Astrocyte of the spinal cord (primary cell): ENCODE measurements at places on chromosomes 6 and 20.

- no peak for DNase-seq
Measured at GRCh38 chr6:35507221-35507620, 5.5 kb downstream of the TULP1 start.

DNA sequence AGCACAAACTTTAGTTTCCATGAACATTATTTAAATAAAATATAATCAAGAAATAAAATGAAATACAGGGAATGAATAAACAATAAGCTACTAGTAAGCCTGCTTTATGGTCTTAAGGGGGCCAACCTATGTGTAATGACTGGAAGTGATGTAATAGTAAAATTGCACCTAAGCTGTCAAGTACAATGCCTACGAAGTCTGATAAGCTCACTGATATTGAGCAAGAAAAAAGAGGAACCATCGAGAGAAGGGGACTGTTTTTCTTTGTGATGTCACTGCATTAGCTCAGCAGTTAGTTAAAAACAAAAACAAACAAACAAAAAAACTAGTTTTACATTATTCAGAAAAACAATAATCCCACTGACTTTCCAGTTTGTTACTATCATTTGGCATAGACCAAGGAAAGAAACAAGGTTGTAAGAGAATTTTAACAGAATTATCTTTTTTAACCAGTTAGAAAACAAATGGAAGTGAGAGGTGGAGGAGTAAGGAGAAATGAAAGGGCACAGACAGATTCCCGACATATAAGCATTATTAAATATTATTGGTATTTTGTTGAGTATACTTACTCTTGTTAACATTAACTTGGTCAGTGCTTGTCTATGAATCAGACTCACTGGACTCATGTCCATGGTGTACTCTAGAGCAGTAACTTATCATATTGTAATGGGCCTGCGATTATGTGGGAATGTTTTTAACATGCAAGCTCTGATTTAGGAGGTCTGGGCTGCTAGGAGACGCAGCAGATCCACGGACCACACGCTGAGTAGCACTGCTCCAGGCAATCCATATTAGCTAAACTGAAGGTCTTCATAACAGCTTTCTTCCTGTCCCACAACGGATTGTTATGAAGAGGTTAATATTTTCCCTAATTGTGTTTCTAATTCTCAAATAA lies 99.6 kb upstream of the HMGCLL1 start:
- DNase-seq = peak; percentile 40

GRCh38 chr20:22861231-22861980 lies 173.7 kb upstream of the SSTR4 start:
- DNase-seq = no peak

DNA sequence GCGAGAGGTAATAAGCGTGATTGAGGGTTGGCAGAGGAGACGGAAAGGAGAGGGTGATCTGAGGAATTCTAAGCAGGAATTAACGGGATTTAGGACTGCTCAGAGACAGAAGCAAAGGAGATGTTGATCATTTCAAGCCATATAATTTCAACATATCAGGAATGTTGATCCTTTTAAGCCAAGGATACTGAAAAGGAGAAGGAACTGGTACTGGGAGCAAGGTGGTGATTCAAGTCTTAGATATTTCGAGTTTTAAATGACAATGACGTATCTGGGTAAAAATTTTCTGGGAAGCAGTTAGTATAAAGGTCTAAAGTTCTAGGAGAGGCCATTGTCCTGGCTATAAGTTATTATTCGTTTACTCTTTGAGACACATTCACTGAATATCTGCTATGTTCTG lies 91.3 kb upstream of the OGFRL1 start:
- DNase-seq = peak; percentile 8

DNA sequence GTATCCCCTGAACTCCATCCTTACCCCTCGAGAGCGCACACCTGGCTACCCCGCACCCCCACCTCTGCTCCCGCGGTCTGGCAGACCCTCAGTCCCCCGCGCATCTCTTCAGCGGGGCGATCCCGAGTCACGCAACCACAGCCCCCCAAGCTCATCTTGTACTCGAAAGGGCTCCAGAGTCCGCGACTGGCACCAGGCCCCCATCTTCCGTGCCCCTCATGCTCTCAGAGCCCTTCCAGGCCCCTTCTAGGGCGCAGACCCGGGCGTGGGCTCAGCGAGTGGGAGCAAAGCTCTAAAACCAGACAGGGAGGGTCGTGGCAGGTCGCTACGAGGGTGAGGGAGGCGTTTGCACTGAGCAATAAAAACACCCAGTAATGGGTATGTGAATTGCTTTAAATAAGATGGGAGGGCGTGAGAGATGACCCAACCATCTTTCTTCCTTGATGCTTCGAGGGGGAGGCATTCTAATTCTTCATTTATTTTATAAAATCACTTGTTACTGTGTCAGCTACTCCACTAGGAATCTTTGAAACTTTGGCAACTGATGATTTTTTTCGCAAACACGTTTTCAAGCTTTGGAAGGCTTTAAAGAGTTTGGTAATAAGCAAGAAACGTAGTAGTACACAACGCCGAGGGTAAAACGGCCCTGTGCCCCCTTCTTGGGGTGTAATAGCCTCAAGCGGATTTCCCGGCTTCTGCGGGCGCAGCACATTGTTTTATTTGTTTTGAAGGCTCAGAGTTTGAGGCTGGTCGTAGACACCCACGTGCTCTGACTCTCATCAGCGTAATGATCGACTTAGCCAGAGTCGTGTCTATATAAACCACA lies 42.6 kb upstream of the SUPT3H start:
- DNase-seq = peak; percentile 84

- no peak for DNase-seq
Measured at GRCh38 chr6:135970750-135971149, 119.2 kb downstream of the PDE7B start.

GRCh38 chr6:112372226-112372806 lies 25.2 kb downstream of the RFPL4B start:
- peak; percentile 47 for DNase-seq

GRCh38 chr6:72324591-72324990 lies 297.3 kb upstream of the KCNQ5 start:
- no peak for DNase-seq

GRCh38 chr20:8218861-8219260 lies 86.8 kb downstream of the PLCB1 start:
- DNase-seq = peak; percentile 87

- peak; percentile 3 for DNase-seq
Measured at GRCh38 chr20:59657459-59658046, 53.2 kb downstream of the PHACTR3 start.

- no peak for DNase-seq
Measured at GRCh38 chr20:31934968-31935764, 16.7 kb downstream of the PDRG1 start.

- DNase-seq = peak; percentile 83
Measured at GRCh38 chr6:147203311-147204059, 732 bp upstream of the STXBP5 start.

DNA sequence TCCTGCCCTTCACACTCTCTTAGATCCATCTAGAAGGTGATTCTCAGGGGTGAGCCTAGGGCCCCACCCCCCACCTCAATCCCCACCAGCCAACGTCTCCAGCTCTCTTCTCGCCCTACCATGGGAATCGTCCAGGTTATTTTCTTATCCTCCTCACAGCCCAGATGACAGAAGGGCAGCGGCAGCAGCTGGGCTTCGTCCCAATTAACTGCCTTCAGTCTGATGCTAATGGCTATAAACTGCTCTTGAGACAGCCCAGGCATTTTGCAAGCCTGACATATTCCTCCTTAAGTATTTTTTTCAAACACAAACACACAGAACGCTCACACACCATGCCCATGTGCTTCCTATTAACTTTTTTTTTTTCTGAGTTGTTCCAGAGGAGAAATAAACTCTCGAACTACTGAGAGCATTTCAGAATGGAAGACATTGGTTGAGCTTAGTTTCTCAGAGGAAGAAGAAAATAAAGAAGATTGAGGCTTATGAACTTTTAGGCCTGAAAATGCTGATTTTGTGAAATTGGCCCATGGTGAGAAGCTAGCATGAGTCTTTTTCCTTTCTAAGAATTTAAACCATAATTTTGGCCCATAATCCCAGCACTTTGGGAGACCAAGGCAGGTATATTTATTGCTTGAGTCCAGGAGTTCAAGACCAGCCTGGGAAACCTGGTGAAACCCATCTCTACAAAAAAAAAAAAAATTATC lies 124.6 kb downstream of the EYA2 start:
- peak; percentile 36 for DNase-seq

GRCh38 chr6:163384510-163384909 lies 30.0 kb upstream of the QKI start:
- DNase-seq = no peak

DNA sequence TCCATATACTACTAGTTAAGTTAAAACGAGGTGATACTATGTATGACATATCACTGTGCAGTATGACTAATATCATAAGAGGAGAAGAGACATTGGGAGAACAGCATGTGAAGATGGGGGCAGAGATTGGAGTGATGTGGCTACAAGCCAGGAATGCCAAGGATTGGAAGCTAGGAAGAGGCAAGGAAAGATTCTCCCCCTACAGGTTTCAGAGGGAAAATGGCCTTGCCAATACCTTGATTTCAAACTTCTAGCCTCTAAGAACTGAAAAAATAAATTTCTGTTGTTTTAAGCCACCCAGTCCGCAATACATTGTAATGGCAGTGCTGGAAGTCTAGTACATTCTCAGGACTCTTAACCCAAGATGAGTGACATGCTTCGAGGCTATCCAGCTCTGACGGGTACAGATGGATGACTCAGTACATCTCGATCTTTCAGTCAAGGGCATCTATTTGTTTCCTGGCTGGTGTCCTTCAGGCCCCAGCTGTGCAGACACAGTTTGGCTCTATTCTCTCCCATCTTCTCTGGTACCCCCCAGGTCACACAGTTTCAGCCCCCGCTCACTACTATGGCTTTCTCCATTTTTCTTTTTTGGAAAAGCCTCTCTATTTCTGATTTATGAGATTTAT lies 55.5 kb upstream of the THEMIS start:
- DNase-seq = no peak

- no peak for DNase-seq
Measured at GRCh38 chr6:70285201-70285600, 17.7 kb downstream of the COL9A1 start.

- DNase-seq = peak; percentile 47
Measured at GRCh38 chr20:50918403-50918802, 12.8 kb downstream of the ADNP start.

DNA sequence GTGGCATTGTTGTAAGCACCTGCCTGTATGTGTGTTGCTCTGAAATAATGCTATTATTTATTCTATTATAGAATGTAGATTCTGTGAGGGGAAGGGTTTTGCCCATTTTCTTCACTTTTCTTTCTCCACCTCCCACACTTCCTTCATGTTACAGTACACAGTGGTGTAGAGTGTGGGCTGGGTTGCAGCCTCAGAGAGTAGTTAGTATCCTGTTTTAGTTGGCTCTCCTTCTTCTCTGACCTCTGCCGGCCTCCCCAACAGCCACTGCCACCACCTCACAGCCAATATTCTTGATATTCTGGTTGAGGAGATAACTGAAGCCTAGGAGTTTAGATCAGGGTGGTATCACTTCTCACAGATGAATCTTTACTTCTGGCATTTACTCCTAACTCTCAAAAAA lies 143.4 kb downstream of the BCKDHB start:
- DNase-seq = no peak
